ENCODE measurements at places on chromosomes 7 and 10.
A peak's percentile ranks its signal among the peaks of the same experiment; 100 is the strongest.

- DNase-seq, result no peak
These were observed 285.1 kb downstream of the ZEB1 start for GRCh38 chr10:31604096-31604495.

DNA sequence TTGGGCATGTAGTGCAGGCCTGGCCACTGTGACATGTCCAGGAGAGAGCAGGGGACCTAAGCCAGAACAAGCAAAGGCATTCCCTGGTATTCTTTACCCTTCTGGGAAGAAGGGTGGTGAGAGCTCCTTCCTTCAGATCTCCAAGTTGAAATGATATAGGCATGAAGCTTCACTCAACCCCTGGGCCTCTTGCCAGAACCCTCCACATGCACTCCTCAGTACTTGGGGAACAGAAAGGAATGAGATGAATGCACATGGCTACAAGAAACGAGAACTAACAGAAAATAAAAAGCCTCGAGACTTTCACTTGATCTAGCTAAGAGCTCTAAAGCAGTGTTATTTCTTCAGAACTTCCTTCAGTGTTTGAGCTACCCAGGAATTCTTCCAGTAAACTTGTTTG, 262.2 kb downstream of the ETV1 start:
- DNase-seq, result no peak

- DNase-seq, result no peak
These were observed 40.1 kb upstream of the ZNF273 start for GRCh38 chr7:64863021-64863420.

GRCh38 chr7:44921607-44922350, 36.4 kb upstream of the PURB start:
- DNase-seq, result peak; percentile 7

DNA sequence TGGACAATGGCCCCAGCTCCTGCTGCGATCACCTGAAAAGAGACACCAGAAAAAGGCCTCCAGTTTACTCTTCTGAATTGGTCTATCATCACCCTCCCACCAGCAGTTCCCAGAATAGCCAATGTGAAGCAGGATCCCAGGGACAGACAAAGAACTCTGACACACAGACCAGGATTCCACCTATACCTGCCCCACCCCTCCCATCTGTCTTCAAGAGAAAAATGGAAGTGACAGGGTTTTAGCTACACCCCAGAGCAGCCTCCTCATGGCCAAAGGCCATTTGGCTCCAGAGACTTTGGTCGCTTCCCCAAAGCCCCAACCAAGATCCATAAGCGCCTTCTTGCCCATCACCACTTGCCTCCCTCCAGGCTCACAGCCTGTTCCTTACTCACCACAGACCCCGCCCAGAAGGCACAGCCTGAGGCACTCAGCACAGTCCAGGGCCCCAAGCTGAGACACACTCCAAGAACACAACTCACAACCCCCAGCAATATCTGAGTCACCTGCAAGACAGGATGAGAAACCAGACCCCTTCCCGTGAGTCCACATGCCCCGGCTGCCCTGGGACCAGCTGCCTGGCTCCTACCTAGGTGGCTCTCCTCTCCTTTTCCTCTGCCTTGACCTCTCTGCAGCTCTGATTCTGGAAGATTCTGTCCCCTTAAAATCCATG, 6.5 kb downstream of the TMEM176B start:
- DNase-seq, result no peak

DNA sequence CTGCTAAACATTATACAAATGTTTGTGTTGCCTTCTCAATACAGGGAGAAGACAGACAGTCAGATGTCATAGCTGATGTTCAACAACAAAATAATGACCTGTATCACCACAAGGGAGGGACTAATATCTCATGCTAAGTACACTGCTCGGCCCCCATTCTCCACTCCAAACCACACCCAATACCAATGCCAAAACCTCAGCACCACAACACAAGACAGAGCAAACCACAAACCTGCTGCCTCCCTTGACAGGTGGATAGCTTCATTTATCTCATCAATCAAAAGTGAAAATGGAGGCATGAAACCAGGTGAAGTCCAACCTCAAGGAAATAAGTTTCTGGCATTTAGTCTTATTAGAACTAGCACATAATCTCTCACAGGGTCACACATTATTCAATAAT, 109.5 kb downstream of the PARD3 start:
- no peak for DNase-seq

DNA sequence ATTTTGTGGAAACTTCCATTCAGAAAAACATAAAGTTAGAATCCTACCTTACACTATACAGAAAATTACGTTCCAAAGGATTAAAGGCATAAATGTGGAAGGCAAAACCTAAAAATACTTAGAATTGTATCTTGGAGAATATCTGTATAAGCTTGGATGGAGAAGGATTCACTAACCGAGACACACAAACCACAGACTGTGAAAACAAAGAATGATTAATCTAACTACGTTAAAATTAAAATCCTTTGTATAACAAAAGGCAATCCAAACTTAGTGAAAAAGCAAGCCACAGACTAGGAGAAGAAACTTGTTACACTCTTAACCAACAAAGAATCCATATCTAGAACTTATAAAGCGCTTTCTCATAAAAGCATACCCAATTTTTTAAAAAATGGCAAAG, 678.8 kb downstream of the INHBA start:
- DNase-seq, result no peak

DNA sequence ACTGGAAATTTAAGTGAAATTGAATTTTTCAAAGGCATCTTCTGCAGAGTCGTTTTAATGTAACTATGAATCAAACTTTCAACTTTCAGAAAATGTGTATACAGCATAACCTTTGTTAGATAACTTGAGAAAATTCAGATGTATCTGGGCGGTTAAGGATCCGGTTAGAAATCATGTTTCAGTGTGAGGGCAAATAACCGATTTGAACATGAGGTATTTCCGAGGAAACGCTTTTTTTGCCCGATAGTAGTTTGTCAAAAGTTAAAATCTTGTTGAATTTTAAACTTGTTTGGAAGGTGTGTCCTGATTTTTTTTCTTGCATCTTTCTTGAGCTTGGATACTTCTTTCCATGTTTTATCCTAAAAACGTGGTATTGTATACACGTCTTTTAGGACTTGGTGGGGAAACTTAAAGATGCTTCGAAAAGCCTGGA, 1.3 kb upstream of the BMI1 start:
- no peak for DNase-seq

- no peak for DNase-seq
These were observed 72.8 kb upstream of the SEMA3C start for GRCh38 chr7:80991654-80992053.

DNA sequence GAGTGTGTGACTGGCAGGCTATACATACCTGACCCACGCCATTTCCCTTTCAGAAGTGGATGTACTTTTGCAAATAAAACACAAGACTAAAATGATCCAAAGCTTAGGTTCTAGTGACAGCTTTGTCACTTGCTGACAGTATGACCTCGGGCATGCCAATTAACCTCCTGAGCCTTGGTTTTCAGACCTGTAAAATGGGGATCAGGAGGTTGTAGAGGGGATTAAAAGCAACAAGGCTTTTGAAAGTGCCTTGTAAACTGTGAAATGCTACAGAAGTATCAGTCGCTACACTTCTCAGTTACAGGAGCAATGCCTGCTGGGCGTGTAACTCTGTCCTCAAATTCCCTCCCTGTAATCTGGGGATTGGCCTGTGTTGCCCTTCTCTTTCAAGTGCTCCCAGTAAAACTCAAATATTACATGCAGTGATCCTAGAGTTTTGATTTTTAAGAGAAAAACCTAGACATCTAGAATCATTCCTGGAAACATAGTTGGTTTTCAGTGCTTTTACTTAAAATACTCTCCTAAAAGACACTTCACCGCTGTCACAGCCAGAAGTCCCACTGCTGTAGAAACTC, 8.8 kb upstream of the GRB10 start:
- DNase-seq, result no peak

- no peak for DNase-seq
These were observed 8.3 kb downstream of the FAM20C start for GRCh38 chr7:200704-201103.

DNA sequence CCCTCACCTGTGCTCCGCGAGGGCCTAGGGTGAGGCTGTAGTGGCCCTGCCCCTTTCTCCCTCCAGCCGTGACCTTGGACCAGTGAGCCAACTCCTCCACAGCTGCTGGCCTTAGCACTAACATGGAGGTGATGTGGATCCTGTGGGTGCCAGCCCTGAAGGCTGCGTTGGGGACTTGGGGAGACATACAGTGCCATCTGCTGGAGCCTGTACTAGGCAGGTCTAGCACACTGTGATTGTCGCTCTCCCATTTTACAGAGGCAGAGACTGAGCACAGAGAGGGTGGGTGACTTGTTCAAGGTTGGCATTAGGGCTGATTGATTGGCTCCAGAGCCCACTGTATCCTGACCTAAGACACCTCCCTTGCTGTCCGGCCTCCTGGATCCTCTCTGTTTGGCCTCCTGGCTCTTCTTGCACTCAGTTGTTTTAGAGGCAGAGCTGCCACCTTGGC, 37.6 kb downstream of the PRF1 start:
- DNase-seq, result no peak

- DNase-seq, result no peak
These were observed 103.2 kb upstream of the PPP2R2D start for GRCh38 chr10:131797626-131798025.

DNA sequence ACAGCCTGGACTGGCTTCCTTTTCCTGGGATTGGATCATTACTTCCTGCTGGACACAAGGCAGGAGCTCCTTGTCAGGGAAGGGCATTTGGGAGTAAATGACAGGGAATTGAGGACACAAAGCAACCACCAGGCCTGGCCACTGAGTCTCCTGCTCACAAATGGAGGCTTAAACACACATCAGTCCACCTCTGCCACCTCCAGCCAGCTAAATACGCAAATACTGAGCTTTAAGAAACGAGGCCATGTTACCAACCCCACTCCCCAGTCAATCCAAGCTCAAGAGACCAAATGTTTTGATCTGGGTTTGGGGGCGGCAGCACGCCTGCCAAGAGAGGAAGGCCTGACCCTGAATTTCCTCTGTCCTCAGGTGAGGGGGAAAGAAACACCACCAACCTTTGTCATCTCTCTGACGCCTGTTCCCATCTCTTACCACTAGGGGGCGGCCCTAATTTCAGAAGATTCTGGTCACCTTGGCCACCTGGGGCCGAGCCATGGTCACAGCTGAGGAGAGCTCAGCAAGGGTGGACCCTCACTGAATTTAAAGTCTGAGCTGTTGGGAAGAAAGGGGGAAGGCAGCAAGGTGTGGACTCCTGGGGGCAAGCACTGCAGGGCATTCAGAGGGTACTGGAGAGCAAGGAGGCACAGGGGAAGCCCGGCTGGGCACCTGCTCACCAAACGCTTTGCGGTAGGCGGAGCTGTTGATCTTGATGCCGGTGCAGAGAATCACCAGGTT, 16.5 kb downstream of the AIFM2 start:
- DNase-seq, result no peak
